ENCODE measurements at places on chromosomes 7 and 10. TPM values are rescaled to one million over a fixed set of nuclear protein-coding genes. Genes with fewer than 3 reads are reported as not detected.

KIFBP gene
- 40.4 TPM for total RNA-seq

DOCK1 gene
- 68.6 TPM for total RNA-seq

AFAP1L2 gene
- total RNA-seq = 1.2 TPM

ARMS2 gene
- total RNA-seq = not detected

LEP gene
- 0.17 TPM for total RNA-seq

TBC1D12 gene
- 15.5 TPM for total RNA-seq

NME8 gene
- total RNA-seq = not detected

All from smooth muscle cell of the pulmonary artery (primary cell).